ENCODE measurements at places on chromosomes 2 and 18. TPM values are rescaled to one million over a fixed set of nuclear protein-coding genes. Genes with fewer than 3 reads are reported as not detected.

DNA sequence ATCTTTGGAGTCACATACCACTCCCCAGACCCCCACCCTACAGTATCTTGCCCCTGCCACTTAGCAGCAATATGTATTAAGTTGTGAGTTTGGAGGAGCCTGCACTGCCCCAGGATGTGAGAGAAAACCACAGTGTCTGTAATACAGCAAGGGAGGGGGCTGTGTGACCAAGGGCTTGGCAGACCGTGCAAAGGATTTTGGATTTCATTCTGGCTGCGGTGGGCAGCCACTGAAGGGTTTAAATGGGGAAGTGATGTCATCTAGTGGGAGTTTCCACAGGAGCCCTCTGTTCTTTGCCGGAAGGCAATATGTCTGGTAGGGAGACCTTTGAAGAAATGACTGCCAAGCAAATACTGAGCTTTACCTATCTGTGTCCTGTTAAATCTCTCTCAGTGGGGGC lies 202.4 kb downstream of the FHOD3 start:
- H3K4me3 ChIP-seq, result no peak overlapping the region
- no peak overlapping the region for H3K27ac ChIP-seq
- no peak for DNase-seq
- H3K27me3 ChIP-seq, result no peaks in the 10 kb centered on the region

DNA sequence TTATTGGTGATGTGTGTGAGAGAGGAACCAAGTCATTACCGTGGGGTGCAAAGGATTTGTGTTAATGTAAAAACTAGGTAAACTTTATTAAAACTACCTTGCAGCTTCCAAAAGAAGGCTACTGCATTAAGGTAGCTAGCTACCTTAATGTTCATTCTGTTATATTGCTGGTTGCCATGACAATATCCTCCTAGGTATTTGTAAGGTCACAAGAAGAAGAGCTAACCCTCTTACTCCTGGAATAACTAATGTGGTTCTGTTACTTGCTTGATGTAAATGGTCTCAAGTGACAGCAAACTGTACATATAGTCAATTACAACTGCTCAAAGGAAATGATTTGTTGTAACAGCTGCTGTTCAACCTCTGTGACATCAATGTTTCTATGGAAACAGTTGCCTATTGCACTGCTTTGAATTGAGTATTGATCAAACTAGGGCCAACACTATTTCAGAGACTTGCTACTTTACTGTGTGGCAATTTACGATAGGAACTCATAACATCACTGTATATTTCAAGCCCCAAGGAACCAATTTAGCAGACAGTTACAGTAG lies 319.8 kb upstream of the HNRNPA3 start:
- no peaks in the 10 kb centered on the region for H3K4me1 ChIP-seq
- H3K36me3 ChIP-seq, result no peaks in the 10 kb centered on the region
- H3K4me3 ChIP-seq, result no peak overlapping the region
- DNase-seq, result no peak
- no peak overlapping the region for H3K27ac ChIP-seq
- H3K27me3 ChIP-seq, result peaks cover 1% of the 10 kb centered on the region

DNA sequence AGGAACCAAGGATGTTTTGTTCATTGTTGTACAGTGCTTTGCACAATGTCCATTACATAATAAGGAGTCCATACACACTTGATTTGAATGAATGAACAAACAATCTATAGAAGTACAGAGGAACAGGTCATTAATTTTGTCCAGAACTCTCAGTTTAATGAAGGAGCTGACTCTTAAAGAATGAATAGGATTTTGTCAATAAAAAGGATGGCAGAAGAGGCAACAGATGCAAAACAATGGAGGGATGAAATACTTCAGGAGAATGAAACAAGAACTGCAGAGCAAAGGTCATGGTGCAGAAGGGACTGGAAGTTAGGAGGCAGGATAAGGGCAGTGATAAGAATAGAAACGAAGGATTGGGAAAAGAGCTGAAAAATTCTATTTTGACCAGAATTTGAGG lies 28.7 kb upstream of the COL5A2 start:
- H3K4me1 ChIP-seq, result no peaks in the 10 kb centered on the region
- no peak overlapping the region for H3K27ac ChIP-seq
- no peaks in the 10 kb centered on the region for H3K36me3 ChIP-seq
- no peak overlapping the region for H3K4me3 ChIP-seq
- DNase-seq, result no peak

DNA sequence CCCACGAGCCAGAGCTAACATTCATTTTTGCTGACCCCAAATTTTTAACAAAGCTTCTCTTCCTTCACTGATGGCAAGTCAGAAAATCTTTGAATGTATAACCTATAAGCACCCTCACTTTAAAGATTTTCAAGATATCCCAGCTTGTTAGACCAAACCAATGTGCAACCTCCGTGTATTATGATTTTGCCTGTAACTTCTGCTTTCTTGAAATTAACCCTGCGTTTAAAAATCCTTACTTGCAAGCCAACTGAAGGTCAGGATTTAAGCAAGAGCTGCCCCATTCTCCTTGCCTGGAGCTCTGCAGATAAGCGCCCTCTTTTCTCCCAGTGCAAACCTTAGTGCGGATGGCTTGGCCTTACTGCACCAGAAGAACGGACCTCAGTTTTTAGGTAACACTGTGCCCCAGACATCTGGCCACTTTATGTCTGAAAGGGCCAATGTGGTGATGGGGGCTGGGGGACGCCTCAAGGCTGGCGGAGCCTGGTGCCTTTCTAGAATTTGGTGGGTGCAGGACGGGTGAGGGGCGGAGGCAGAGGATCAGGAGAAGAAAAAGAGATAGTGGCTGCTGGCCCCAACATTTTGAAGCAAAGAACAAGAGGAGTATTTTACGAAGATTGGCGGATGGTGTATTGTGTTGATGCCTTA lies 805 bp upstream of the TNFRSF11A start:
- no peaks in the 10 kb centered on the region for H3K4me1 ChIP-seq
- H3K4me3 ChIP-seq, result peak overlapping the region; percentile 41
- no peaks in the 10 kb centered on the region for H3K27me3 ChIP-seq
- no peak for DNase-seq
- H3K27ac ChIP-seq, result no peak overlapping the region

- H3K4me3 ChIP-seq, result no peak overlapping the region
- H3K27me3 ChIP-seq, result no peaks in the 10 kb centered on the region
- no peak for DNase-seq
- H3K36me3 ChIP-seq, result no peaks in the 10 kb centered on the region
- no peaks in the 10 kb centered on the region for H3K4me1 ChIP-seq
Measured at GRCh38 chr2:10495988-10496313, 47.8 kb upstream of the ODC1 start.

GRCh38 chr2:164984428-164984827 lies 29.1 kb upstream of the SLC38A11 start:
- H3K36me3 ChIP-seq, result no peaks in the 10 kb centered on the region
- no peak overlapping the region for H3K27ac ChIP-seq
- no peaks in the 10 kb centered on the region for H3K27me3 ChIP-seq
- H3K4me3 ChIP-seq, result no peak overlapping the region
- no peaks in the 10 kb centered on the region for H3K4me1 ChIP-seq

GRCh38 chr2:39243469-39244123 lies at the start of gene CDKL4:
Gene CDKL4 (minus strand): TSS chr2:39243970.
- H3K4me1 ChIP-seq, result no peaks in the 10 kb centered on the region
- H3K27me3 ChIP-seq, result no peaks in the 10 kb centered on the region
- H3K27ac ChIP-seq, result no peak within 1 kb of the TSS
- no peaks in the 10 kb centered on the region for H3K36me3 ChIP-seq

- no peak for DNase-seq
- no peaks in the 10 kb centered on the region for H3K27me3 ChIP-seq
- H3K4me3 ChIP-seq, result no peak overlapping the region
- H3K4me1 ChIP-seq, result no peaks in the 10 kb centered on the region
Measured at GRCh38 chr18:45519411-45520280, 95.6 kb upstream of the SLC14A2 start.

GRCh38 chr2:224658780-224659405 lies 57.3 kb downstream of the CCDC195 start:
- no peaks in the 10 kb centered on the region for H3K4me1 ChIP-seq
- H3K27ac ChIP-seq, result no peak overlapping the region
- H3K27me3 ChIP-seq, result no peaks in the 10 kb centered on the region
- no peak overlapping the region for H3K4me3 ChIP-seq
- no peak for DNase-seq
- H3K36me3 ChIP-seq, result no peaks in the 10 kb centered on the region

- no peak for DNase-seq
- H3K36me3 ChIP-seq, result no peaks in the 10 kb centered on the region
- H3K4me3 ChIP-seq, result no peak overlapping the region
- H3K27me3 ChIP-seq, result no peaks in the 10 kb centered on the region
- H3K27ac ChIP-seq, result no peak overlapping the region
Measured at GRCh38 chr18:79690586-79691482, 11.2 kb downstream of the CTDP1 start.

DNA sequence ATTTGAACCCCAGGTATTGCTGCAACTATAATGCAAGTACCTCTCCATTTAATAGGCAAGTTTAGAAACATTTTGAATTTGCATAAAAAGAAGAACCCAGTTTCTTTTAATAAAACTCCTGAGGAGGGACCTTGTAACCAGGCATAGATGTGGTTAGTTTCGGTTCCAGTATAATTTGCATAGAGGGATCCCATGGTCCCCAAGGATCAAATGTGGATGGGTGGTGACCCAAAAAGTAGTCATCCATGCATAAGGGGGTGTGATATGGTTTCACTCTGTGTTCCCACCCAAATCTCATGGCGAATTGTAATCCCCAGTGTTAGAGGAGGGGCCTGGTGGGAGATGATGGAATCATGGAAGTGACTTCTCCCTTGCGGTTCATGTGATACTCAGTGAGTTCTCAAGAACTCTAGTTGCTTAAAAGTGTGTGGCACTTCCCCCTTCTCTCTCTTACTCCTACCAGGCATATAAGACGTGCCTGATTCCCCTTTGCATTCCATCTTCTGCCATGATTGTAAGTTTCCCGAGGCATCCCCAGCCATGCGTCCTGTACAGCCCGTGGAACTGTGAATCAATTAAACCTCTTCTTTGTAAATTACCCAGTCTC lies 40.2 kb upstream of the SKA1 start:
- H3K4me3 ChIP-seq, result no peak overlapping the region
- H3K36me3 ChIP-seq, result no peaks in the 10 kb centered on the region
- DNase-seq, result no peak
- no peaks in the 10 kb centered on the region for H3K27me3 ChIP-seq
- H3K4me1 ChIP-seq, result no peaks in the 10 kb centered on the region
- no peak overlapping the region for H3K27ac ChIP-seq

GRCh38 chr2:140567734-140568133 lies 1563.1 kb downstream of the LRP1B start:
- no peaks in the 10 kb centered on the region for H3K27me3 ChIP-seq
- H3K4me1 ChIP-seq, result no peaks in the 10 kb centered on the region
- no peak overlapping the region for H3K27ac ChIP-seq
- no peaks in the 10 kb centered on the region for H3K36me3 ChIP-seq
- no peak for DNase-seq
- no peak overlapping the region for H3K4me3 ChIP-seq

The ABCA12 gene
- total RNA-seq, result 0.68 TPM

The CNOT9 gene
- 31.7 TPM for total RNA-seq

The TMEM169 gene
- total RNA-seq, result 0.80 TPM

The LHCGR gene
- total RNA-seq, result 1.6 TPM

The MRO gene
- 64.8 TPM for total RNA-seq

The LINC00305 gene
- not detected for total RNA-seq
